LHCN-M2 (cell line): ENCODE measurements at places on chromosomes 3 and 15.

DNA sequence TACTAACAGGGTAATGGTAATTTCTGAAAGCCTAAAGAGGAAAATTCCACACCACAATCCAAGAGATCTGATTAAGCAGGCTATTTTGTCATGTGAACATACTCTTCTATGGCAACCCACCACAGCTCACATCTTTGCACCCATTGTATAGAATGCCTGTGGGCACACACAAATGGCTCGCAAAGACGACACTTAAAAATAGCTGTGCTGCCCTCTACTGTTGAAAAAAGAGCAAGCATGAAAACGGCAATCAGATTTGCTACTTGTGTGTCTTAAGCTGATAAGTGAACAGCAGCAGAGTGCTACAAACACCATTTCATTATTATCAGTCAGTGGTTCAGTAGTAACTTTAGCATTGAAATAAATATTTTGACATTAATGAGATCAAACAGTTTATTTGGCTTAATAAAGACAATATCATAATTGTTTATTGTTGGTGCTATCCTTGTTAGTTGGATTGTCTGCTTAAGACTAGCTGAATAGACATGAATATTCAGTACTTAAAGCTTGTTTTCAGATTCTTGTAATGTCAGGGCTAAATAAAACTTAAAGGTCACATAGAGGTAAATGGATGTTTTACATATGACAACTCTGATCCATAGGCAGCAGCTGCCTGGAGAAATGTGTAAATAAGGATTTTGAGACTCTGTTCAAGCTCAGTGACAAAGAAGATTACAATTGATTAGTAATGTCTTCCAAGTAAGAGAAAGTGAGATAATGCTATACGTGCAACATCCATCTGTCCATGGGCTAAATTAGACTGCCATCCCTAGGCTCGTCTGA lies 199.1 kb downstream of the LRRN1 start:
- peak; percentile 0 for DNase-seq

- no peak for DNase-seq
Measured at GRCh38 chr3:103657756-103658155, 1222.9 kb downstream of the ZPLD1 start.

DNA sequence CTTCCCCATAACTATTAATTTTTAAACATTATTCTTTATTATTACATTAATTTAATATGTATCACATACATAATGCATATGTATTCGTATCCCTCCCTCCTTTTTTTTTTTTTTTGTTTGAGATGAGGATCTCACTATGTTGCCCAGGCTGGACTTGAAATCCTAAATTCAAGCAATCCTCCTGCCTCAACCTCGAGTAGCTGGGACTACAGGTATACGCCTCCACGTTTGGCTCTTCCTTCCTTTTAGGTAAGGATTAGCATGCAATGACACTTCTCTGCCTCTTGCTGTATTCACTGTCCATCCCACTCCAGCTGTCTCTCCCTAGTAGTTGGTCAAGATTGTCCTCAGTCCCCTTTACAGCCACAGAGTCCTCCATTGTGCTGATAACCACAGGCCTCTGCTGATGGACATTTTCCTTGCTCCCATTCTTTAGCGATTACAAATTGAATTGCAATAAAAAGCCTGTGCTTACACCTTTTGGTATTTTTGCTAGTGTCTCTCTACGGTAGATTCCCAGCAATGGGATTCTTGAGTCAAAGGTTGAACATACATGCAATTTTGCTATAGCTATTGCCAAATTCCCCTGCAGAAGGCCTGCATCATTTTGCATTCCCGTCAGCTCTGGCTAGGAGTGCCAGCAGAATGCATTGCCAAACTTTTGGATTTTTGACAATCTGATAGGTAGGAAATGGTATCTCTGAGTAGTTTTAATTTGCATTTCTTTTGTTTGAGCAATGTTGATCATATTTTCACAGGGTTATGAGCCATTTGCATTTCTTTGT lies 156.6 kb downstream of the SMAD6 start:
- no peak for DNase-seq

DNA sequence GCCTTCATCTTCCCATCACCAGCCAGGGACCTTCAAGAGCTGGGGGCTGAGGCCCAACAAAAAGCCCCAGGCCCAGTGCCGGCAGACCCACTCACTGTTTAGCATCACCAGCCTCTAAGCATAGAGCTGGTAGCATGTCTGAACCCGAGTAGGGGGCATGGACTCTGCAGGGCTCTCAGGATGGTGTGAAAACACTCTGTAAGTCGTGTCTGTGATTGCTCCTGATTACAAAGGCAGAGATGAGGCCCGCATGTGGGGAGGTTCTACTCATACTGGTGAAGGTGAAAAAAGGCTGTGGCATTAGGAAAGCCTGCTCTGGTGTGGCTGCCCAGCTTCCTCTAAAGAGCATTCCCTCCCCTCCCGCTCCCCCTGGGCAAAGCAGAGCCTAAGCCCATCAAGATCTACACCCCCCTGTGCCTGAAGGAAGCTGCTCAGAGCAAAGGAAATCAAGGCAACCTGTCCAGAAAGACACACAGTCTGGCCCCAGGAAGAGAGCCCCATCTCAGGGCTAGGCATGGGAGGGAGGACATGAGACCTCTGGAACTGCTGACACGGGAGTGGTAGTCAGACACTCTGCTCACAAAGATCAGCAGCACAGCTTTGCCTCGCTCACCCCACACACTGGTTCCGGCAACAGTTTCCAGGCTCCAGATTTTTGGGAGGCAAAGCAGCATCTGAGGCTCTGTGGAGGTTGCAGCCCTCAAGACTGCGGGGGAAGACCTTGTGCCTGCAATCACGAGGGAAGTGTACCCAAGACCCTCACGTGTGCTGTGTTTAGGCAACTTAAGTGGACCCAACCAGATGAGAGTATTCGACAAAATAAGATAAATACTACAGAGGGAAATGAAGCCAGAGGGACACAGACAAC lies 36.7 kb downstream of the CCDC12 start:
- no peak for DNase-seq

- DNase-seq: no peak
Measured at GRCh38 chr3:186694288-186695032, 22.7 kb upstream of the KNG1 start.

GRCh38 chr3:124824286-124824915 lies 62.8 kb downstream of the ITGB5 start:
- no peak for DNase-seq
